ENCODE measurements at places on chromosomes 12 and 14.

DNA sequence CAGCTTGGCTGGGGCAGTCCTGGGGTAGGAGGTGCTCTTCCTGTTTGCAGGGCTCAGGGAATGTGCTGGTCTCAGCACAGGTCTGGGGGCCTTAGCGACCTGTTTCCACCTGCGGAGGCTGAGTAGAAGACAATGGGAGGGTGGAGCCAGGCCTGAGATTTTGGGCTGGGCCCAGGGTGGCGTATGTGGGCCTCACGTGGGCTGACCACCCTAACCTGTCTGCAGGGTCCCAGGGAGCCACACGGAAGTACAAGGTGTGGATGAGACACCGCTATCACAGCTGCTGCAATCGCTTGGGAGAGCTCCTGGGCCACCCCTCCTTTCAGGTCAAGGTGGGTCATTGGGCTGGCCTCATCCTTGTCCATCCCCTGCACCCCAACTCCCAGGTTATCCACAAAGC lies 1.1 kb downstream of the NOC4L start:
- peaks cover 40% of the 10 kb centered on the region for H3K36me3 ChIP-seq
- H3K4me3 ChIP-seq = peak overlapping the region; percentile 68
- H3K27me3 ChIP-seq = no peaks in the 10 kb centered on the region

DNA sequence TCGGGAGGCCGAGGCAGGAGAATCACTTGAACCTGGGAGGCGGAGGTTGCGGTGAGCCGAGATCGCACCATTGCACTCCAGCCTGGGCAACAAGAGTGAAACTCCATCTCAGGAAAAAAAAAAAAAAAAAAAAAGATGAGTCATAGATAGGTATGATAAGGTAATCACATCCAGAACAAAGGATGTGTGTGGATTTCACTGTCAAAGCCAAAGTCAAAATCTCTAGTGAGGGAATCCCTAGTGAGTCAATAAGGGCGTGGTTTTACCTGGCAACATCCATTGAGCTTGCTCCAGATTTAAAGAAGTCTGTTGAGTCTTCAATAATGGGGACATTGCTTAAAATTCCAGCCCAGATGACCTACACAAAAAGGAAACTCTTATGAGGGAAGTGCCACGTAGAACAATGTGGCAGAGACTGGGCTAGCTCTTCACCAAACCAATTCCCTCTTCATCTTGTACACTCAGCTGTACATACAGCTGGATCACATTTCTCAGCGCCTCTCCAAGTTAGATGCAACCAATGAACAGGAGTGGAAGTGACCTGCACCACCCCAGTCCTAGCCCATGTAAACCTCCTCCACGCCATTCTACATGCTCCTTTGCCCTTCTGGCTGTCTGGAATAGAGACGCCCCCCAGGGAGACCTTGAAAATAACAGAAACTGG lies 23.4 kb downstream of the ALDH1L2 start:
- H3K4me3 ChIP-seq = no peak overlapping the region
- H3K4me1 ChIP-seq = no peaks in the 10 kb centered on the region
- no peaks in the 10 kb centered on the region for H3K36me3 ChIP-seq
- H3K27me3 ChIP-seq = no peaks in the 10 kb centered on the region
- no peak for DNase-seq
- H3K27ac ChIP-seq = no peak overlapping the region

DNA sequence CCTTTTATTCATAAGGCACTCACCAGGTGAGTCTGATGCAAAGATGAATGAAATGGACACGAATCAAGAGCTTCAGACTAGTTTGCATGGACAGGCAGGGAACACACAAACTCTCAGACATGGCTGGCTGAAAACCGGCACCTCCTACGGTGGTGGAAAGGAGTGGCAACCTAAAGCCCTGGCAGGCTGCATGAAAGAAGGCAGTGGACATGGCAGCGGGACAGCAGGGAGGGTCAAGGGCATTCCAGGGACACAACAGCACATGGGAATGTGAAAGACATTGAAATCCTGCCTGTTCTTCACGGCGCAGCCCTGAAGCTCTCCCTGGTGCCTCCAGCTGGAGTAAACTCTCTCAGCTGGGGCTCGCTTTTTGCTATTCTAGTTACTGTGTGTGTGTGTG lies 16.6 kb upstream of the LRTM2 start:
- no peaks in the 10 kb centered on the region for H3K27me3 ChIP-seq
- no peak for DNase-seq
- no peak overlapping the region for H3K4me3 ChIP-seq
- no peaks in the 10 kb centered on the region for H3K36me3 ChIP-seq
- H3K4me1 ChIP-seq = peaks cover 9% of the 10 kb centered on the region
- H3K27ac ChIP-seq = no peak overlapping the region

GRCh38 chr14:104863923-104864266 lies 1.2 kb upstream of the CEP170B start:
- no peaks in the 10 kb centered on the region for H3K36me3 ChIP-seq
- no peak overlapping the region for H3K4me3 ChIP-seq
- no peak for DNase-seq
- H3K4me1 ChIP-seq = peaks cover 18% of the 10 kb centered on the region

GRCh38 chr14:72256055-72256454 lies 323.8 kb downstream of the RGS6 start:
- H3K27me3 ChIP-seq = no peaks in the 10 kb centered on the region
- H3K27ac ChIP-seq = no peak overlapping the region
- DNase-seq = no peak
- H3K4me1 ChIP-seq = no peaks in the 10 kb centered on the region
- no peak overlapping the region for H3K4me3 ChIP-seq

GRCh38 chr12:116222358-116222757 lies 55.1 kb downstream of the MED13L start:
- DNase-seq = peak; percentile 53
- no peaks in the 10 kb centered on the region for H3K27me3 ChIP-seq
- H3K4me1 ChIP-seq = peaks cover under 1% of the 10 kb centered on the region
- H3K4me3 ChIP-seq = no peak overlapping the region
- peaks cover 3% of the 10 kb centered on the region for H3K36me3 ChIP-seq

DNA sequence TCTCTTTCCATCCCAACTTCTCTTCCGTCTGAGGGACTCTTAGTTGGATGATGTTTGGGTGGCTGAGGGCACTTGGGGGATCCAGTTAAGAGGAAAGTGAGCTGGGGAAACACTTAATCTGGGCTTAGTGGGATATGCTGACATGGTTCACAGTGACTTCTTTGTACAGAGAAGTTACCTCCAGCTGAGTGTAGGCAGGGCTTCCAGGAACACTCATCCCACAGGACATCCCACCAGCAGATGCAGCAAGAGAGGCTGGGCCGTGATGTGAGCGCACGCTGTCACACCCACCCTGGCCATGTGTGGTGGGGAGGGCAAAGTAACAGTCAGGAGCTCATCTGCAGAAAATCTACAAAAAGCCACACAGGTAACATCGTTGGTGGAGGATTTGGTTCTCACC lies 832 bp upstream of the CACNA2D4 start:
- no peak for DNase-seq
- no peaks in the 10 kb centered on the region for H3K36me3 ChIP-seq
- peaks cover 65% of the 10 kb centered on the region for H3K4me1 ChIP-seq
- H3K27me3 ChIP-seq = no peaks in the 10 kb centered on the region

GRCh38 chr12:66438601-66439000 lies 136.3 kb downstream of the HELB start:
- no peaks in the 10 kb centered on the region for H3K36me3 ChIP-seq
- no peaks in the 10 kb centered on the region for H3K4me1 ChIP-seq
- no peak overlapping the region for H3K4me3 ChIP-seq
- no peaks in the 10 kb centered on the region for H3K27me3 ChIP-seq
- no peak overlapping the region for H3K27ac ChIP-seq
